ENCODE measurements at places on chromosomes 1 and 21.

- DNase-seq = no peak
These were observed 1.2 kb downstream of the EVA1B start for GRCh38 chr1:36322041-36322785.

DNA sequence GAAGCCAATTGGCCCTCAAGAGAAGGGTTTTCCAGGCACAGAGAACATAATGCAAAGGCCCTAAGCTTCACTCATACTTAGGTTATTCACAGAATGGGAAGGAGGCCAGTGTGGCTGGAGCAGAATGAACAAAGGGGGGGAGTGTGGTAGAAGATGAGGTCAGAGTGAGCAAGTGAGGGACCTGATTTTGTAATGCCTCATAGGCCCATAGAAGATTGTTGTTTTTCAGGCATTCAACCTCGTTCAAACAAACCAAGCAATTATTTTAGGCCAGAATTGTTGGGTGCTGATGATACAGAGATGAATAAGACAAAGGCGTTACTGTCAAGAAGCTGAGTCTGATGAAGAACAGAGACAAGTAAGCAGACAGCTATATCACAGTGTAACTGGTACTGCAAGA is 54.5 kb upstream of the RAP1A start:
- DNase-seq = no peak

DNA sequence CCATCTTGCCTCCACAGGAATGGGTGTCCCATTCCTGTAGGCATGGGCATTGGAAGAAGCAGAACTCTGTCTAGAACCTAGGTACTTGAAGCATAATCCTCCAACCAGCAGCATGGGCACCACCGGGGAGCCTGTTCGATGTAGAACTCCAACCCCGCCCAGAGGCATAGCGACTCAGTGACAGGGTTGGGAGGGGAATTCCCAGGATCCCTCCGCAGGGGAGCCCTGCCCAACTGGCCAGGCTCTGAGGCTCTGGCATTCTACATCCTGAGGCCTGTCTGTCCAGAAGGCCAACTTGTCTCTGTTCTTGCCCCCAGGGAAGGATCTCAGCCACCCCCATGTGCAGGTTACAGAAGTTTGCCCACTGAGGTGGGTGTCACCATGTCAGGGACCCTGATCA is 38.2 kb downstream of the CACNA1S start:
- no peak for DNase-seq

DNA sequence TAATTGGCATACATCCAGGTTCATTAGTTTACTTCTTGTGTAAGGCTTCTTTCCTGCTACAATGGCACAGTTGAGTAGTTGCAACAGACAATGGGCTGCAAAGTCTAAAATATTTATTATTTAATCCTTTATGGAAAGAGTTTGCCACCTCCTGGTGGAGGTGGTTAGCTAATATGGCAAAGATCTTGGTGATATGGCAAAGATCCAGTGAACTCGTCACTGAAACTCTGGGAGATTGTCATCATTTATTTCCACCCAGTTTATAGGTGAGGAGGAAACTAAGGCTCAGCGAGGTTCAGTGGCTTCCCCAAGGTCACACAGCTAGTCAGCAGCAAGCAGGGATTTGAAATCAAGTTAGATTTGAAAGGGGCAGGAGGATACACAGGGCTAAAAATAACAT is 16.1 kb upstream of the IFFO2 start:
- DNase-seq = no peak

DNA sequence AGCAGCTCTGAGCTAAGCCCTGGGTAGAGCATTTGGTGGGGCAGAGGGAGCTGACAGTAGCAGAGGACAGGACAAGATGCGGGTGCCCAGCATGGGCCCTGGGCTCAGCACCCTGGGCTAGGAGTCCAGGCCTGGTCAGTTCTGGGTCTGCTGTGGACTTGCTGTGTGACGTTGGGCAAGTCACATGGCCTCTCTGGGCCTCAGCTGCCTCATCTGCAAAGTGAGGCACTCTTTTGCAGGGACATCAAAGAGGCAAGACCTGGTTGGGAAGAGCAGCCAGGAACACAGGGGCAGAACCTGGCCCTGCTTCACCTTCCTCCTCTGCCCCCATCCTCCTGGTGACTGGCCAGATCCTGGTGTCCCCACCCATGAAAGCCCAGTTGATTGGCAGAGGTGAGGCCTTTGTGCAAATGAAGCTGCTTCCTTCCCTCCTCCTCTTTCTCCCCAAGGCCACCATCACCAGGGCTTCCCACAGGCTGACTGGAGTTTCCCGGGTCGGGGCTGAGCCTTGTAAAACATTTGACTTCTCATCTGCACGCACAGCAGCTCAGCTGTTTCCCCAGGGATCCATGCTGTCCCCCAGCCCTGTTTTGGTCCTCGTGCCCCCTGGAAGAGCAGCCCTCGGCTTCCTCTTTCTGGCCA is 350.5 kb downstream of the MATN1 start:
- DNase-seq = no peak

GRCh38 chr1:171754971-171755370 is 13.1 kb upstream of the VAMP4 start:
- DNase-seq = no peak

DNA sequence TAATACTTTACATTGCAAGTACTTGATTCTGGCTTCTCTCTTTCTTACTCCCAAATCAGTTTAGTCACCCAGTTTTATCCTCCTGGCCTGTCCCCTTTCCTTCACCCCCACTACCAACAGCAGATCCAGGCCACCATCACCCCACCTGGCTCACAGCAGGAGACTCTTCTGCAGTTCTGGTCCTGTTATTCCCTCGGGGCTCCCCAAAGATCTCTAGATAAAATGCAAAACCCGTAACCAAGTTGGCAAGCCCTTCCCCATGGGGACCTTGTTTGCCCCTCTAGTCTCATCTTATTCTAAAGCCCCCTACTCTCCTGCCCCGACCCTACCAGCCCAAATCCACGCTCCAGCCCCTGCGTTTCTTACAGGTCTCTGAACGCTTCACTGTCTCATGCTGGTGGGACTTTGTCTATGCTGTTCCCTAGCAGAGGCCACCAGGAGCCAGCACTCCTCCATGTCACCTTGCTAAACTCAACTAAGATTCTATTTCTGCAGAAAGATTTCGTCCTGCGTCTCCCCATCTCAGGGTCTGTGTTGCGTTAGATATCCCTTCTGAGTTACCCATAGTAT is 4.0 kb downstream of the ABCG1 start:
- DNase-seq = no peak

GRCh38 chr1:36961062-36961615 is 73.2 kb downstream of the GRIK3 start:
- DNase-seq = no peak

DNA sequence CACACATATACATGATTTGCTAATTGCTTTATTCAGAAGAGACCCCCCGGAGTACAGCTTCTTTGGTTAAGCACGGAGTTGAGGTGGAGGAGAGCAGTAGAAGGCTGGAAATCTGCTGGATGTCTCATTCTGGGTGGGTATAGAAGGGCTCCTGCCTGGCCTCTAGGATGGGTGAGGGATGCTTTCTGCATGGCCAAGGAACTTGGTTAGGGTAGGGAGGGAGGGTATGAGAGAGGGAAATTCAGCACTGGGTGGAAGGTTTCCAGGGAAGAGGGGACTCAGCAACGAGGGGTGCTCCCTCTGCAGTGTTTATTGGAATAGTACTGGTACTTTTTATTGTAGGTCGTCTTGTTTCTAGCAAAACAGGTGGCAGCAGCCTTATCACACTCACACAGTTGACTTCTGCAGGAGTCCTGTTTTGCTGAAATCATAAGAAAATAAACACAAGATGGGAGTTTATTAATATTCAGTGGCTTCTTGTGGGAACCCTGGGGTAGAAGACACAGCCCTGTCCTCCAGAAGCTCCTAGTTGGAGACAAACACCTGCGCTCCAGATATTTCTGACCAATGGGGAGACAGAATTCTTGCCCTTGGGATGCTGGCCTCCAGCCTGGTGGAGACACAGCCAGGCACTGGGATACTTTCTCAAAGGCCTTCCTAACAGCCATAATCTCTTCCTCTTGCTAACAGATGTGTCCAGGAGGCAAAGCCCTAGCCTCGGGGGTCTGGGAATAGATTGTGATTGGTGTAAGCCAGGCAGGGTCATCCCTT is 3.8 kb downstream of the PLA2G2A start:
- no peak for DNase-seq

- DNase-seq = no peak
These were observed 43.8 kb upstream of the EDARADD start for GRCh38 chr1:236350308-236350707.

DNA sequence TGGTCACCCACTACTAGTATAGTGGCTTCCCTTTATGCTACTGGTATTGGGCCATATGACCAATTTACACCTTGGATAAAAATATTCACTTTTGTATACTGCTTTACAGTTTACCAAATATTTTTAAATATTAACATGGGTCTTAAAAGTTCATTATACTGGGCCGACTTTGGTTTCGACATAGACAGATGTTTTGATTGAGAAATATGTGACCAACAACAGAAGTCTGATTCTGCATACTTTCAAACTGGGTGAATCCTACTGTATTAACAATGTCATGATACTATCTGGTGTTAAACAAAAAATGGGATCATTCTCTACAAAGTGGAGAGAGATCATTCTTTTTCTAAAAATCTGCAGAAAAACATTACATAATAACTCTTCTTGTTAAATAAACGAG is 134.8 kb downstream of the AKT3 start:
- DNase-seq = no peak

DNA sequence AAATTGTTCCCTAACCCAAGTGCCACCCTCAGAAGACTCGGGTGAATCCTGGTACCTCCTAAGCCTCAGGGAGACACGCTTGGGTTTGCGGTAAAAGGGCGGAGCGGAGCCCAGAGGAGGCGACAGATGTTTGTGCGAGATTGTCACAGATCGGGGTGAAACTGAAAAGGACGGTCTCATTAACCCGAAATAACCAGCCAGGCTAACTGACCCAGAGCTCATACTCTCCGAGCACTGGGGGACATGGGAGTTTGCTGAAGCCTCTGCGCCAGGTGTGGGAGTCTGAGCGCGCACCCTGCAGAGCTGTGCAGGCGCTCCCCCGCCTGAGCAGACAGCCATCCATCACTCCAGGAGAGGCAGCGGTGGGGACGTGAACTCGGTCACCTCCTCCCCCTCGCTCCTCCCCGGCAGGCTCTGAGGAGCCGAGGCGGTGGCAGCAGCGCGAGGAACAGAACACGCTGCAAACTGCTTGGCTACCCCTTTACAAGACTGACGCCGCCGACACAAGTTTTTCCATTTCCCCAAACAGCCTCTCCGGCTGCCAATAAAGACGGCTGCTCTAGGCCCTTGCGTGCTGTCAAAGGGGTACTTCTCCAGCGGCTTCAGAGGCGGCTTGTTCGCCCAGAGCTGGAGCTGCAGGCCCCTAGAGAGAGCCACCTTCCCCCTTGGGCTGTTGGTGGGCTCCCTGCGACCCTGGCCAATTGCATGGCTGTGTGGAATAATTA is 43.5 kb downstream of the RRAGC start:
- DNase-seq = no peak

- DNase-seq = no peak
These were observed 12.0 kb downstream of the CLEC20A start for GRCh38 chr1:178484698-178485225.
